Fibroblast of skin of right biceps (primary cell): ENCODE measurements at places on chromosomes 5 and 9.
A peak's percentile ranks its signal among the peaks of the same experiment; 100 is the strongest.

GRCh38 chr9:23088932-23089364, 642.3 kb downstream of the DMRTA1 start:
- peak; percentile 11 for DNase-seq

DNA sequence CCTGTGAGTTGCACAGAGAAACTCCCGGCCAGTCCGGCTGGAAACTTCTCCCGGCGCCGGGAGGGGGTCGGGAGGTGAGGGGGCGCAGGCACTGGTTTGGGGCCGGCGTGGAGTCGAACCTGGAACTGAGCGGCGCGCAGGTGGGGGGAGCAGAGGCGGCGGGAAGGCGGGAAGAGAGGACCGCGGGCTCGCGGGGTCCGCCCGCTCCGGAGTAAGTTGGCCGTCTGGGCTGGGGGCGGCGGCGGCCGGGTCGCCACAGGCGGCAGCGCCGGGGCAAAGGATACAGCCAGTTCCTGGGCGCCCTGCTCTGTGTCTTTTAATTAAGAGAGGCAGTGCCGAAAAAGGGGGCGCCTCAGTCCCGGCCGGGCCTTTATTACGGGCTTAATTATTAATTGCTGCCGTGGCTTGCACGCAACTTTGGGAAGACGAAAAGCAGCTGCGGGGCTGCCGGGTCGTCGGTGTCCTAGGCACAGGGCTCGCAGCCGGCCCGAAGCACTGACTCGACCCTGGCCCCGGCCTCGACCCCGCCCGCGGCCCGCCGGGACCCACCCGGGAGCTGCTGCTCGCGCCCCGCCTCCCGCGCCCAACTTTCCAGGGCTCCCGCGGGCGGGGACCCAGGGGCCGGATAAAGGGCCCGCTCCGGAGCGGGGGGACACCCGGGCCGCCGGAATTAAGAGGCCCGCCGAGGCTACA, 1.1 kb downstream of the NTNG2 start:
- DNase-seq, result no peak

GRCh38 chr5:58649716-58650115, 66.8 kb downstream of the RAB3C start:
- DNase-seq, result no peak

- no peak for DNase-seq
These were observed 103.3 kb downstream of the SYK start for GRCh38 chr9:90904706-90905478.

GRCh38 chr9:135479469-135480052, at the start of gene PPP1R26:
Gene PPP1R26 (plus strand): TSS chr9:135479782. CDS start chr9:135484511, 4,729 bp downstream.
- DNase-seq, result no peak

- DNase-seq, result no peak
These were observed 104.0 kb downstream of the DOCK8 start for GRCh38 chr9:318646-319045.

DNA sequence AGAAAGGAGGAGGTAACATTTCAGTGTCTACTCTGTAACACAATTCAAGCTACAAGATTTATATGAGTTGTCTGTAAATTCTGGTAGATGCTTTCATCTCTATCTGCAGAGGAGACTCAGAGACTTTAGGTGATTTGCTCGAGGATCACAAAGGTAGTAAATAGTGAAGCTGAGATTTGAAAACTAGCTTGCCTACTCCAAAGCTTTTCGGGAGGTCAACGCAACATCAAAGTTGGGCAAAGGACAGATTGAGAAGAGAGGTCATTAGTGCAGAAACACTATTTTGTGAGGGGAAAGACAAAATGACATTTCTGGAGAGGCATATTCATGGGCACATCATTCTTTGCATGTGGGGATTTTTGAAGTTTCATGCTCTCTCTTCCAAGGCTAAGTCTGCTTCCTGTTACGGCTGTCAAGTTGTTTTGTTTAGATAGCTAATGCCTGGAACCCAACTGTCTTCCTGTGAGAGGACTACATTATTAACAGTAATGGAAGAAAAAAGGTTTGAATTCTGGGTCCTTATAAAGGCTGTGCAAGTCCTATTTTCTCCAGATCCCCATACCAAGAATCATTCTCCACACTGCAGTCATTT, 413.5 kb upstream of the ZNF462 start:
- no peak for DNase-seq

GRCh38 chr9:124284237-124284831, 26.6 kb downstream of the NEK6 start:
- no peak for DNase-seq

GRCh38 chr9:912776-913175, 63.7 kb upstream of the DMRT3 start:
- DNase-seq, result no peak

GRCh38 chr9:119838210-119838609, 469.0 kb upstream of the BRINP1 start:
- DNase-seq, result no peak

DNA sequence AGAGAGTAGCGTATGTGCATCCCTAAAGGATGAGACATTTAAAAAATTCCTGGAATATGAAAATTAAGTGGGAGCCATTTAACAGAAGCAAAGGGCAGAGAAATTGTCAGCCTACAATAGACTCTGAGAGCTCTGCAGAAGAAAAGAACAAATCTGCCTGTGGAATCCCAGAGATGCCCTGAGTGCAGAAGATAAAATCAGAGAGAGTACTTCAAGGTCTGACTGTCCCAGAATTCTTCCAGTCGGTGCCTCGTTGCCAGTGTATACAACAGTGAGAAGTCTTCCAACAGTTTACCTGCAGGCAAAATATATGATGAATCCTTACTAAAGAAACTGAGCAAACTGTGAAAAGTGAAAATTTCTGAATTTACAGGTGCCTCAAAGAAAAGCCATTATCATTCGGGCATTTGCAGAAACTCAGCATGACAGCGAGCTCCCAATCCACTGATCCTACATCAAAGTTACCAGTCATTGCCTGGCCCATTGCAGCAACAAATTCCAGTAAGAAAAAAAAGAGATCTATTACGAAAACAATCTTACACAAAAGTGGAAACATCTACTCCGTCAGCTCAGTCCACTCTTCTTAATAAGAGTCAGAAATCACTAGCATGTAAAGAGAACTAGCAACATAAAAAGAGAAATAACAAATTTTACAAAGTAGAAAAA, 92.8 kb upstream of the VCAN start:
- DNase-seq, result no peak

DNA sequence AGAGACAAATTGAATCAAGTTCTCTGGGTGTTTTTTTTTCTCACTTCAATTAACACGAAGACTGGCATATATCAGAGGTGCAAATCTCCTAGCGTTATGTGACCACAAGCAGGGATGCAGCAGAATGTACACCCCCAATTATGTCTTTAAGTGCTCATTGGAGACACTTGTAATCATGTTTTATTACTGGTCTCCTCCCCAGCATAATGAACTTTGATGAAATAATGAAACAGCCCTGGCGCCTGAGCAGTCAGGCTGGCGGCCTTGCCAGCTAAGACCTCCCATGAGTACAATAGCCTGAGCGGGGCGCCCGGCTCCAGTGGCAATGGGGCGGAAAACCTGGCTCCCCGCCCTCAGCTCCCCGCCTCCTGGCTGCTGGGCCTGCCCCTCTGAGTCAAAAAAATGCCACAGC, 209.4 kb upstream of the MSX2 start:
- no peak for DNase-seq

GRCh38 chr9:134168757-134169550, 4.6 kb upstream of the RNU6ATAC start:
- DNase-seq, result no peak

- peak; percentile 52 for DNase-seq
These were observed 98.6 kb upstream of the HMHB1 start for GRCh38 chr5:143713047-143714003.
